ENCODE measurements at places on chromosomes 1 and 21.

DNA sequence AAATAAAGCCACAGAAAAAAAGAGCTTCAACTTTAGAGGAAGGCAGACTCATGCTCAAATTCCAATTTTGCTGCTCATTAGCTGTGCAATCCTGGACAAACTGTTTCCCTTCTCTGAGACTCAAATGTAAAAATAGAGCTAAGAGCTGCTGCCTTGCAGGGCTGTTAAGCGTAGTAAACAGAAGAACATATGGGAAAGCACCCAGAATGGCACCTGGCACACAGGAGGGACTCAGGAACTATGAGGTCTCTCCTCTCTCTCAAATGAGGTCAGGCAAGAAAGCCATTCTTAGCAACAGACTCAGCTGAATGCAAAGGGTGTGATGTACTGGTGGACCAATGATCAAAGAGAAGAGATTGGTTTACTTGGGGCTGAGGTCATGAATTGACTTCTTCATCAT is 61.3 kb downstream of the TRABD2B start:
- no peak for DNase-seq

GRCh38 chr1:209367061-209367772 is 216.3 kb upstream of the CAMK1G start:
- no peak for DNase-seq

GRCh38 chr1:118974661-118975060 is 13.5 kb downstream of the TBX15 start:
- no peak for DNase-seq

DNA sequence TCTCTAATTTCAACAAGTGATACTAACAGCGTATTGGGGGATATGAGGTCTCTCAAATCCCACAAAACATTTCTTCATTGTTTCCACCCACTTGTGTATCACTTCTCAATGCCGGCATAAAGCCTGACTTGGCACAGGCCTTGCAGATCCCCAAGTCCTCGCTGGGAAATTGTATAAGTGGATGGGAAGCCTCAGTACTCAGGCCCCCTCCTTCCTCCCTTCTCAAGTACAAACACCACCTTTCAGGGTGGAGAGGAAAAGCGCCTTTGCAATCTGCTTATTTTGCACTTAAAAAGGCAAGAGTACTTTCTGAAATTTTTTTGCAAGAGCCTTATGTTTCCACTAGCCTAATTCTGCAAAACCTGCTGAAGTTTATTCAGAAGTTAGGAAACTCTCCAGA is 25.8 kb upstream of the KLHDC8A start:
- DNase-seq, result no peak

DNA sequence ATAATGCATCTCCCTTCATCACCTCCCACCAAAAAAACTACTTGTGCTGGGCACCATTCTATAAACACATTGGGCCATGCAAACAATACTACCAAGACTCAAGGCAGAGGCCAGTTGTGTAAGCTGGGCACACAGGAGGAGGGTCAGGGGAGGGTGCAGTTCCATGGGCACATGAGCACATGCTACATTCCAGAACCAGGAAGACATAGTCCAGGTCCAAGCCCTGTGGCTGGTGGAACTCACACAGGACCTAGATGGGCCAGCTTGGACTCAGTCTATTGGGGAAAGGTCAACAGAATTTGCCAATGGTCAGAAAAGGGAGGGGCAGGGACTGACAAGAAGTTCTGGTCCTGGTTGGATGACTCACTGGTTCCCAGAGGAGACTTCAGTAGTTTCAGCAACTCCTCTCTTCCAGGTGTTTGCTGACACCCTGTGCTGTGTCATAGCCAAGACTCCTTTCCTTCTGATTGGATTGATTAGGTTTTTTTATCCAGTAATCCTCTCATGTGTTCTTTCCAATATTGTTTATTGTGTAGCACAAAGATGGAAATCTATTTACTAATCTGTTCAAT is 249.7 kb downstream of the C1orf94 start:
- no peak for DNase-seq

DNA sequence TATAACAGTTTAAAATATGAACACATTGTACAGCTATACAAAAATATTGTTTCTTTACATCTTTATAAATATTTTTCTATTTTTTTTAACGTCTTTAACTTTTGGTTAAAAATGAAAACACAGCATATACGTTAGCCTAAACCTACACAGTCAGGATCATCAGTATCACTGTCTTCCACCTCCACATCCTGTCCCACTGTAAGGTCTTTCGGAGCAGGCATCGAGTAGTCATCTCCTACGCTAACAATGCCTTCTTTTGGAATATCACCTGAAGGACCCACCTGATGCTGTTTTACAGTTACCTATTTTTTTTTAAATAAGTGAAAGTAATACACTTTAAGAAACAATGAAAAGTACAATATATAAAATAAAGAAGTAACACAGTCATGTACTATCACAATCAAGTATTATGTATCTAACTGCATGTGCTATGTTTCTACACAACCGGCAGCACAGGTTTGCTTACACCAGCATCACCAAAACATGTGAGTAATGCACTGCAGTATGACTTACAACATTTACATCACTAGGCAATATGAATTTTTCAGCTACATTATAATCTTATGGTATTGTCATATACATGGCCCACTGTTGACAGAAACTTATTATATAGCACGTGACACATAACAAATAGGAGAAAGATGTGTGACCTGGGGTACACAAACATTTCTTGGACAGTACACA is 254.4 kb downstream of the AKT3 start:
- no peak for DNase-seq

- DNase-seq, result peak; percentile 61
Measured at GRCh38 chr21:32726839-32727686, 750 bp downstream of the SYNJ1 start.

- DNase-seq, result no peak
Measured at GRCh38 chr1:59242370-59242769, 54.5 kb upstream of the FGGY start.

DNA sequence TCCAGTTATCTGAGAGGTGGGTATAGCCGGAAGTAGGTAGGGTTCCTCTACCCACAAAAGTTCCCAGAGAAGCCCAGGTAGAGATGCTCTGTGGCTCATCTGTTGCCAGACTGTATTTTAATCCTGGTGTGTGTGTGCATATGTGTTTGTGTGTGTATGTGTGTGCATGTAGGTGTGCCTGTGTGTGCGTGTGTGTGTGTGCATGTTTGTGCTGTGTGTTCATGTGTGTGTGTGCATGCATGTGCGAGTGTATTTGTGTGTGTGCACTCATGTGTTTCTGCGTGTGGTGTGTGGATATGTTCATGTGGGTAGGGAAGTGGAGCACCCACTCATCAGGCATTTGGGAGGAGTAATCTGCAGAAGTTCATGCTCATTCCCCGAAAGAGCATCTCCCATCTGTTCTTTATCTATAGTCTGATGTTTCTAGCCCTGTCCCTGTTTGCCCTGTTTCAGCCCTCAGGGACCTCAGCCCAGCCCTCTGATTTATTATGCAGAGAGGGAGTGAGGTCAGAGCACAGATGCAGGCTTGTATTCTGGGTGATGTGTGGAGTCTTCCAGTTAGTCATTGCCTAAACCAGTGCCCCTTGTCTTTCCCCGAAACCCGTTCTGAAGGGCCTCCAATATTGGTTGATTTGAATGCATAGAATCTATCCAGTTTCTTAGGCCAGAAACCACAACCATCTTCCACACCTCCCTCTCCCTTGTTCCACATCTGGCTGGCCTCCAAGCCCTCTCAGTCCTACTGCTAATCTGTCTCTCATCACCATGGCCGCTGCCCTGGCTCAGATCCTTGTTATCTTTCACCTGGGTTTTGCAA is 69.1 kb downstream of the DISC1 start:
- no peak for DNase-seq

DNA sequence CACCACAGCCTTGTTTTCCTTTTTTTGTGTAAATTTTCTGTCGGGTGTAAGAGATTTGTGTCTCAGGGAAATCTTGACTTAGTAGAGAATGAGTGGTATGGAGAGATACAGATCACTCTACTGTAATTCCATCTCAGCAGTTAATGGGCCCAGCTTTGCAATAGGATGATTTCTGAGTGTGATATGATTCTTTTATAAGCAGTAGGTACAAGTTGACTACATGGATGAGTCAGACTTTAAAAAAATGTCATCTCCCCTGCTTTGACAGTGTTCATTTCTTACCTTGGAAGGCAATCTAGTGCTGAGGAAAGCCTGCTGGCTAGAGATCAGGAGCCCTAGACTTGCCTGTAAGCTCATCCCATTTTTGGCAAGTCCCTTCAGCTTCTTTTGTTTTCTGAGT is 261.9 kb downstream of the RYR2 start:
- no peak for DNase-seq

- no peak for DNase-seq
Measured at GRCh38 chr1:29264773-29265389, 28.6 kb downstream of the PTPRU start.

GRCh38 chr1:182952677-182953444 is at the start of gene SHCBP1L:
Gene SHCBP1L, minus strand, starts transcription at chr1:182953166. Its CDS starts 33 bp downstream, at chr1:182953133.
- no peak for DNase-seq

GRCh38 chr1:10132316-10132715 is 78.1 kb upstream of the KIF1B start:
- no peak for DNase-seq

DNA sequence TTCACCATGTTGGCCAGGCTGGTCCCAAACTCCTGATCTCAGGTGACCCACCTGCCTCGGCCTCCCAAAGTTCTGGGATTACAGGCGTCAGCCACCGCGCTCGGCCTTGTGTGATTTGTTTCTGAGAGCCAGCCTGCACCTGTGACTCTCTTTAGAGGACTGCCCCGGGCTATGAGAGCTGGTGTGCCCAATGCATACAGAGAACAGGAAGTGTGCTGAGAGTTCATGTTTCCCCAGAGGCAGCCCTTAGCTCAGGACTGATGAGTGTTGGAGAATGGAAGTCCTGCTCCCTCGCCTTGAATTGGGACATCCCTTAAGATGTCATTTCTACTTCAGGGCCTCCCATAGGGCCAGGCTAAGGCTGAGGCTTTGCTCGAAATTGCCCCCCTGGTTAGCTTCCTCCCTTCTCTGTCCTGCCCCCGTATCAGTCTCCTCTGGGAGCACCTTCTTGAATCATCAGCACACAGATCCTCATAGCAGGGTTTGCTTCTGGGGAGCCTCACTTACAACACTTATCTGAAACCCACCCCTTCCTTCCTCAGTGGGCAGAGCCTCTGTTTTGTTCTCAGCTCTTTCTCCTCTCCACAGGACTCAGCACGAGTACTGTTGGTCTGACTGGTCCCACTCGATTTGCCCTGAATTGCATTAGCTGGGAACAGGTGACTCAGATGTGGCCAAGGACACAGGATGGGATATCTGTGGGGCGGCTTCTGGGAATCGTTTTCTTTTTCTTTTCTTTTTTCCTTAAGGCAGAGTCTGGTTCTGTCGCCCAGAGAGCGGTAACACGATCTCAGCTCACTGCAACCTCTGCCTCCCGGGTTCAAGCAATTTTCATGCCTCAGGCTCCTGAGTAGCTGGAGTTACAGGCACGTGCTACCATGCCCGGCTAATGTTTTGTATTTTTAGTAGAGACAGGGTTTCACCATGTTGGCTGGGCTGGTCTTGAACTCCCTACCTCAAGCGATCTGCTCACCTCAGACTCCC is 80.1 kb downstream of the UBIAD1 start:
- no peak for DNase-seq

DNA sequence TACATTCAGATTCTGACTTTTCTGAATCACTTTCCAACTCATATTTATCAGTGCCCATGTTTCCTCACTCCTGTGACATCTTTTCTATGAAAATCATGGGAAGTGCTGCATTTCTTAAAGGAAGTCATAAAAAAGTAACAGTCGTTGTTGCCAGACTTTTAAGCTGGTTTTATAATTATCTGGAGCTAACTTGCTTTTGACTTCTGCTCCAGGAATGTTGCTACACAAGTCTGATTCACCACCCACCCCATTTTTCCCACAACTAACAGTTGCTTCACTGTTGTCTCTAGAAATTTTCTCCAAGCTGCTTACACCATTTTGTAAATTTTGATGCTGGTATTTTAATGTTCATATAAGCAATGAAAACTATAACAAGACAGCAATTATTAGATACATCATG is 12.2 kb downstream of the FCRLB start:
- DNase-seq, result no peak

GRCh38 chr21:17201741-17202260 is 311.0 kb upstream of the CXADR start:
- no peak for DNase-seq

DNA sequence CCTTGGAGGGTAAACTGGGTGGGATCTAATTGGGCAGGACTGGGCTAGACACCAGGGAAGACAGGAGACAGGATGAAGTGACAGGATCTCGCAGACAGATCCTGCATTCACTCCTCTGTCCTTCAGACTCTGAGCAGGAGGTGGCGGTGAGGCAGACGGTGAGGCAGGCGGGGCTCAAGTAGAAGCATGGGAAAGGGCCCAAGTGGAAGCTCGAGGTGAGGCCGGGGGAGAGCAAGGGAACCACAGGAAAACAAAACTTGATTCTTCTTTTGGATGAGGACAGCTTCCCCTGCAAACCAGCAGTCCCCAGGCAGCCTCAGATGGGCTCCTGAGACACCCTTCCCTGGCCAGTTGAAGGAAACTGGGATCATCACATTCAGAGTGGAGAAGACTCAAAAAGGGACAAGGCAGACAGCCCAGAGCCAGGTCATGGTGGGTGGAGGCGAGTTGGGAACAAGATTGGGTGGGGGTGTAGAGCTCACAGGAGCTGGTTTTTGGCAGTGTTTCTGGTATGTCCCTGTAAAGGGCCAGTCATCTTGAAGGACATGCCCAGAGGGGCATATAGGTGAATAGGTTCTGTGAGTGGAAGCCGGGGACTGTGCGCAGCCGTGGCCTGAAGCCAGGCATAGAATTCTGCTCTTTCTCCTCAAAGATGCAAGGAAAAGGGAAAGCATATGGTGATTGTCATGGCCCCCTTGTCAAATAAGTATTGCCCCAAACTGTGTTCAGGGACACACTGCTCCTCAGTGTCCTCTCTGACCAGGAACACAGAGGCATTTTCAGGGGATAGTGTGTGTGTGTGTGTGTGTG is 18.0 kb downstream of the INKA2 start:
- DNase-seq, result no peak

DNA sequence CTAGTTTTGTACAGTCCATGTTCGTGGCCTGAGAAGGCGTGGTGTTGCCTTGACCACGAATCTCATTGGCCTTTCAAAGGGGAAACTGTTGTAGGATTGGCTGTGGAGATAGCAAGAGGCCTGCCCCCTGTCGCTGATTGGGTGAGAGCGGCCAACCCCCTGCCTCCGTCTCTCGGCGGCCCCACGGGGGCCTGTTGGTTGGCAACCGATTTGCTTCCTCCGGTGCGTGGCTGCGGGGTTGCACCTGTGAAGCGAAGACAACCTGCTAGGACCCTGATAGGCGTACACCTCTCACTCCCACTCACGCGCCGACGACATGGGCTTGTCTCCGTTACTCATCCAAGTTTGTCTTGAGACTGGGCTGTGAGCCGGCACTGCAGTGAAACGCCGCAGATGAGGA is at the start of gene UBE2U:
Gene UBE2U, plus strand, starts transcription at position 204 of the 400 bp plus-strand sequence. CDS start 428 bp downstream, outside the sequence.
- DNase-seq, result no peak
